Gastrocnemius medialis (tissue), 4 donors: ENCODE measurements at places on chromosomes 1 and 21. TPM values are rescaled to one million over a fixed set of nuclear protein-coding genes. Genes with fewer than 3 reads are reported as not detected.

- H3K36me3 ChIP-seq: peaks cover 5% of the 10 kb centered on the region
- H3K4me1 ChIP-seq: no peaks in the 10 kb centered on the region
- H3K27me3 ChIP-seq: no peaks in the 10 kb centered on the region
- DNase-seq: no peak
Measured at GRCh38 chr1:12035312-12035711, 16.0 kb downstream of the MIIP start.

The INPP5B gene
- 8.3 TPM for total RNA-seq

The GPR25 gene
- total RNA-seq: not detected

GRCh38 chr1:7101187-7101586, 315.9 kb downstream of the CAMTA1 start:
- no peak overlapping the region for H3K27ac ChIP-seq
- H3K36me3 ChIP-seq: no peaks in the 10 kb centered on the region
- DNase-seq: no peak
- H3K4me3 ChIP-seq: no peak overlapping the region

- no peak overlapping the region for H3K4me3 ChIP-seq
- no peaks in the 10 kb centered on the region for H3K36me3 ChIP-seq
- H3K27me3 ChIP-seq: no peaks in the 10 kb centered on the region
- no peaks in the 10 kb centered on the region for H3K4me1 ChIP-seq
- peak; percentile 34 for DNase-seq
- H3K27ac ChIP-seq: no peak overlapping the region
Measured at GRCh38 chr1:7207875-7208646, 422.8 kb downstream of the CAMTA1 start.

The NID1 gene
- 33.7 TPM for total RNA-seq

The AP4B1 gene
- 9.4 TPM for total RNA-seq

The ZNF593OS gene
- total RNA-seq: 0.66 TPM

GRCh38 chr1:232182236-232182635, 447.7 kb downstream of the SIPA1L2 start:
- DNase-seq: no peak
- no peaks in the 10 kb centered on the region for H3K36me3 ChIP-seq
- no peak overlapping the region for H3K4me3 ChIP-seq
- H3K4me1 ChIP-seq: no peaks in the 10 kb centered on the region
- H3K27me3 ChIP-seq: no peaks in the 10 kb centered on the region

DNA sequence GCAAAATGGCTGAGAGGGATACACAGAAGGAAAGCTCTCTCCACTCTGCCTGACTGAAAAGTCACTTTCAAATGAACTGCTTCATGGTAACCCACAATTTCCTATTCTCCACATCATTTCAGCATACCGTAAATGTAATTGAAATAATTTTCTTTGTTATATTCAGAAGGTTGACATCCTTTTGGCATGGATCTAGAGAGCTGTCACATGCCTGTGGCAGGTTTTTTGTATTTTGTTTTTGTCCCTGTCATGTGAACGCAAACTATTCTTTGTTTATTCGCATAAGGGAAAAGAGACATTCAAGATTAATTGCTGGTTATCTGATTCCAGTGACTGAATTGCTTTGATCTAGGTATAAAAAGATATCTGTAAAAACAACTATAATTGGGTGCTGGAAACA, 1808.1 kb downstream of the NCAM2 start:
- no peak overlapping the region for H3K27ac ChIP-seq
- no peak for DNase-seq
- no peaks in the 10 kb centered on the region for H3K27me3 ChIP-seq
- H3K4me3 ChIP-seq: no peak overlapping the region
- no peaks in the 10 kb centered on the region for H3K36me3 ChIP-seq

DNA sequence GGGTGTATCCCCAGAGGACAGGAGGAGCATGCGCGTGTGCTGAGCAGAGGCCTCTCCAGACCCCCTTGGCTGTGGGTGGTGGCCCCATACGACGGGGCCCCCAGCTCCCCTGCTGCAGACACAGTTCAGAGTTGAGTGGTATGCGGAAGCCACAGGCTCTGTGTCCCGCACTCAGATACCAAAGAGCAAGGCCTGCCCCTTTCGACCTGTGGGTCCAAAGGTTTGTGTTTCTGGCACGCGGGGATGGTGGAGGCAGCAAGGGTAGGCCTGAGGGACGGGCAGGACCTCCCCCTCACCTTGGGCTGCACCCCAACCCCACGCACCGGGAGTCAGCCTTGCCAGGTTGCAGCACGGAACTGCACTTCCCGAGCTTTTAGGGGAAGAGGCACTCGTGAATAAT, at the start of gene KCNAB2:
KCNAB2 (plus strand) TSS at position 328 of the 400 bp plus-strand sequence. CDS start 5,649 bp downstream, outside the sequence.
- H3K4me1 ChIP-seq: no peaks in the 10 kb centered on the region
- H3K4me3 ChIP-seq: no peak within 1 kb of the TSS
- DNase-seq: no peak
- H3K36me3 ChIP-seq: no peaks in the 10 kb centered on the region
- H3K27ac ChIP-seq: no peak within 1 kb of the TSS

DNA sequence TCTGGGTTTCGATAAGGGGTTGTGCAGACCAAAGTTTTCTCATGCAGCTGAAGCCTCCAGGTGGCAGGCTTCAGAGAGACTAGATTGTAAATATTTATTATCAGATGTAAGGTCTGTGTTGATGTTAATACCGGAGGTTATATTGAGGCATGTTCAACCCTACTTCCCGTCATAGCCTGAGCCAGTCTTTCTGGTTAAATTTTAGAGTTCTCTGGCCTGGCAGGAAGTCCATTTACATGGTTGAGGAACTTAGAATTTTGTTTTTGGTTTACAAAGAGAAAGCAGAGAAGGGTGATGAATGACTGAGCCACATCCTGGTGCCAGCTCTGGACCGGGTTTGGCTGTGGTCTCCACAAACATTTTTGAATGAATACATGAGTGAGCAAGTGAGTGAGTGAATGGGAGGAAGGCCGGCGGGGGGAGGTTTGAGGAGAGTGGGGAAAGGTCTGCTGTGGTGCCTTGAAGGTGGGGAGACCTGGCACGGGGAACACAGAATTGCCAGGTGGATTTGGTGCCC, 218.5 kb downstream of the DISC1 start:
- no peak overlapping the region for H3K4me3 ChIP-seq
- H3K27me3 ChIP-seq: no peaks in the 10 kb centered on the region
- no peak overlapping the region for H3K27ac ChIP-seq
- H3K4me1 ChIP-seq: no peaks in the 10 kb centered on the region

The HIVEP3 gene
- 1.8 TPM for total RNA-seq

- no peaks in the 10 kb centered on the region for H3K27me3 ChIP-seq
- no peaks in the 10 kb centered on the region for H3K36me3 ChIP-seq
- H3K4me1 ChIP-seq: peaks cover 42% of the 10 kb centered on the region
- H3K27ac ChIP-seq: peak overlapping the region; percentile 60
Measured at GRCh38 chr1:88730995-88731394, 46.9 kb downstream of the PKN2 start.

DNA sequence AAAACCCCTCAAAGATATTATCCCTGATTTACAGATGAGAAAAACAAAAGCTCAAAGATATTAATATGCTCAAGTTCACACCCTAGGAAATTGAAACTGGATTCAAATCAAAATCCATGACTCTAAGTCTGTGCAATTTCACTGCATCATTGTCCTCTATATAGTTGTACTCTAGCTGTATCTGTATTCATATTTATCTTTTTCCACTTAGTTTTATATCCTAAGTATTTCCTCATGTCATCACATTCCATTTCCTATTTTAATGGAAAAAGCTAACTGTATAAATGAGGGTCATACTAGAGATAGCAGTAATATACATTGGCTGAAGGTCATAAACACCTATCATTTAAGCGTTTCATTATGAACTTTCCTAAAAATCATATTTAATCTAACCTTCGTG, 42.2 kb upstream of the RALGPS2 start:
- H3K4me1 ChIP-seq: no peaks in the 10 kb centered on the region
- H3K36me3 ChIP-seq: no peaks in the 10 kb centered on the region
- no peaks in the 10 kb centered on the region for H3K27me3 ChIP-seq
- H3K4me3 ChIP-seq: no peak overlapping the region
- no peak overlapping the region for H3K27ac ChIP-seq

DNA sequence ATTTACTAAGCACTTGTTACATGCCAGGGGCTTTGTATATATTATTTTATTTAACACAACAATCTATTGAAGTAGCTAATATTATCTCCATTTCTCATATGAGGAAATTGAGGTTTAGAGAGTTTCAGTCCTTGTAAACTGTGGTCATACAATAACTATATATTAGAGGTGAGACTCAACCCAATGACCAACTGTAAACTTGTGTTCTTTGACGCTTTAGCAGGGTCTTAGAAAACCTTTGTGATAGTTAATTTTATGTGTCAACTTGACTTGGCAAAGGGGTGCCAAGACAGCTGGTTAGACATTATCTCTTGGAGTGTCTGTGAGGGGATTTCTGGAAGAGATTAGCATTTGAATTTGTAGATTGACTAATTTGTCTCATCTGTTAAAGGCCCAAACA, 252.4 kb upstream of the B3GALT2 start:
- H3K36me3 ChIP-seq: no peaks in the 10 kb centered on the region
- H3K4me3 ChIP-seq: no peak overlapping the region
- H3K27ac ChIP-seq: no peak overlapping the region
- H3K4me1 ChIP-seq: no peaks in the 10 kb centered on the region
- no peak for DNase-seq
- H3K27me3 ChIP-seq: no peaks in the 10 kb centered on the region

The SYT11 gene
- total RNA-seq: 5.3 TPM

- no peaks in the 10 kb centered on the region for H3K27me3 ChIP-seq
- no peak overlapping the region for H3K4me3 ChIP-seq
- peak overlapping the region; percentile 18 for H3K27ac ChIP-seq
- DNase-seq: no peak
Measured at GRCh38 chr1:162732566-162733335, 57.8 kb upstream of the HSD17B7 start.

The ALPL gene
- total RNA-seq: 2.8 TPM

DNA sequence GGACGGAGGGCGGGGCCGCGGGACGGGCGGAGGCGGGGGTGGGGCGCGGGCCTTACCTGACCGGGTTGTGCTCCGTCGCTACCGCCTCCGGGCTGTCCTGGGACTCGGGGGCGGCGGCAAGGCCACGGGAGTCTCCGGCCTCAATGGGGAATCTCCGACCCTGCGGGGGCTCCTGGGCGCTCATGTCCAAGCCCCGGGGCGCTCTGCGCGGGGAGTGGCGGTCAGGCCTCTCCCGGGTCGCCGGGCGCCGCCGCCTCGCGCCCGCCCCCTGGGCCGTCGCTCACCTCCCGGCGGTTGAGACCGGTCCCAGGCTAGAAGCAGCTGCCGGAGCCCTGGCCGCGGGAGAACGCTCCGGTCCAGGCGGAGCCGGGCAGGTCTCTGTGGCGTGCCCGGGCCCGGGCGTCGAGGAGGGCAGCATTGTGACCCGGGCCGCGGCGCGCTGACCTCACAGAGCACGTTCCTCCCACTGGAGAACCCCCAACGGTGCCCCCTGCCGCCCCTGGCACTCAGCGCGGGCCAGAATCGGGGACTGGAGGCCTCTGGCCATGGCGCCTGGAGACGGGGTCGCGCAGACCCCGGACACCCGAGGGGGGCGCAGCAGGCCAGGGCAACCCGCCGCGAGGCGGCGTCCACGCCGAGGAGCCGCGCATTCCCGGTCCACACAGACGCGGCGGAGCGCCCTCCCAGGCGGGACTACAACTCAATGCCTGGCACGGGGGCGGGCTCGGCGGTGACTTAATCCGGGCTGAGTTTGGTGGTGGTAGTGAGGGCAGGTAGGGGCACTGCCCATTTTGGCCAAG, 411 bp downstream of the FAM229A start:
- H3K27ac ChIP-seq: no peak overlapping the region
- H3K4me1 ChIP-seq: peaks cover 12% of the 10 kb centered on the region
- H3K27me3 ChIP-seq: no peaks in the 10 kb centered on the region
- no peaks in the 10 kb centered on the region for H3K36me3 ChIP-seq
- DNase-seq: no peak

The MRPL39 gene
- 33.3 TPM for total RNA-seq

DNA sequence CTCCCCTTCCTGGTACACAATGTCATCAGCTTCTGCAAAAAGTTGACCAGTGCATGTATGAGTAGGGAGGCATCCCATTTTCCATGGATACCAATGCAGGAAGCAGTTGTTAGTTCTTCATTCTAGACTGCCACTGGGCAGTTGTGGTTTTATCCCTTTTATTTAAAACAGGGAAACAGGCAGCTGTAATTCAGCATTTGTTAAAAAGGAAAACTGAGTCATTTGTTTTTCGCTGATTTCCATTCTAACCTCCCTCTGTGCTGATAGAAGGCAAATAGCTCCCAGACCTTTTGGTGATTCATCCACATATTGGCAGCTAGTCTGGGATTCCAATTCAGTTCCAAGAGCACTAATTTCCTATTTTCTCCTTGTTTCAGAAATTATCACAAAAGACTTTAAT, 21.1 kb upstream of the ABCA4 start:
- H3K4me1 ChIP-seq: no peaks in the 10 kb centered on the region
- H3K36me3 ChIP-seq: no peaks in the 10 kb centered on the region
- no peak for DNase-seq

DNA sequence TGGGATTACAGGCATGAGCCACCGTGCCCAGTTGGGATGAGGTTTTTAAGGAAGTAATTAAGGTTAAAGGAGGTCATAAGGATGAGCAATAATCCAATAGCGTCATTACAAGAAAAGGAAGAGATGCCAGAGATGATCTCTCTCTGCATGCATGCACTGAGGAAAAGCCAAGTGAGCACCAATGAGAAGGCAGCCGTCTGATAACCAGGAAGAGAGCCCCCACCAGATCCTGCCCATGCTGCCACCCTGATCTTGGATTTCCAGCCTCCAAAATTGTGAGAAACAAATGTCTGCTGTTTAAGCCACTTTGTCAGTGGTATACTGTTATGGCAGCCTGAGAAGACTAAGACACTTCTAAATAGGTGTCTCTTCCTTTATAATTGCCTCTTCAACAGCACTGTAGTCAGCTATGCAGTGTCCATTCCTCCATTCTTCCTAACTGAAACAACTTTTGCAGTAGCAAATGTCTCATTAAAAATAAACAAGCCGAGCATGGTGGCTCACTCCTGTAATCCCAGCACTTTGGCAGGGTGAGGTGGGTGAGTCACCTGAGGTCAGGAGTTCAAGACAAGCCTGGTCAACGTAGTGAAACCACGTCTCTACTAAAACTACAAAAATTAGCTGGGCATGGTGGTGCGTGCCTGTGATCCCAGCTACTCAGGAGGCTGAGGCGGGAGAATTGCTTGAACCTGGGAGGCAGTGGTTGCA, 216.2 kb upstream of the RUNX1 start:
- no peaks in the 10 kb centered on the region for H3K27me3 ChIP-seq
- H3K36me3 ChIP-seq: no peaks in the 10 kb centered on the region
- H3K27ac ChIP-seq: no peak overlapping the region
- no peak for DNase-seq
- H3K4me1 ChIP-seq: no peaks in the 10 kb centered on the region

The TMEM240 gene
- 1.9 TPM for total RNA-seq

- H3K36me3 ChIP-seq: no peaks in the 10 kb centered on the region
- no peak overlapping the region for H3K27ac ChIP-seq
- H3K4me3 ChIP-seq: no peak overlapping the region
- H3K4me1 ChIP-seq: no peaks in the 10 kb centered on the region
Measured at GRCh38 chr1:169568497-169568896, 17.8 kb downstream of the F5 start.
